NCI-H1694 (cell line): ENCODE measurements at places on chromosomes 11 and 22.

- no peak for DNase-seq
These were observed 17.3 kb upstream of the TREH start for GRCh38 chr11:118696673-118697226.

DNA sequence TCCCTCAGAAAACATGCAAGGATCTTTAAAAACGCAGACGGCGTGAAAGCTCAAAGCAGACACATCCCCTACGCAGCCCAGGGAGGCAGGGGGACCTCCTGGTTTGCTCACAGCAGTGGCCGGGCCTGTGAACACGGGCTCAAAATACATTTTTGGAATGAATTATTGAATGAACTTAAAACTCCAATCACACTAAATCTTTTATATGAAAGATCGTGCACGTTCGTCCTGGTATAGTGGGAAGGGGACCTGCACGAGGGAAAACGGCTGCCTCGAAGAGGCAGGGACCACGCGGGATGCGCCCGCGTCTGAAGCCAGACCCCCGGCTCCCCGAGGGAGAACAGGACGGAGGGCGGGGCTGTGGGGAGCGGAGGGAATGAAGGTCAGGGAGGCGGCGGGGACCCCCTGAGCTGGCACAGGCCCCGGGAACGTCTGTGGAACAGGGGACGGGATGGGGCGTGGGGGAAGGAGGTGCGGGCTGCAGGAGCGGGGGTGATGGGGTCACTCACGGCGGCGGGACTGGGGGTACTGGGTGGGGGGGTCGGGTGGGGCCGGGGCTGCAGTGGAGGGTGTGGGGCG lies 1.3 kb upstream of the PANX2 start:
- no peak for DNase-seq

- DNase-seq, result no peak
These were observed 5.0 kb upstream of the SERHL2 start for GRCh38 chr22:42548597-42549330.

GRCh38 chr22:42855721-42856120 lies 1.4 kb downstream of the ARFGAP3 start:
- DNase-seq, result no peak

GRCh38 chr11:28342716-28343115 lies 234.5 kb downstream of the METTL15 start:
- DNase-seq, result no peak

DNA sequence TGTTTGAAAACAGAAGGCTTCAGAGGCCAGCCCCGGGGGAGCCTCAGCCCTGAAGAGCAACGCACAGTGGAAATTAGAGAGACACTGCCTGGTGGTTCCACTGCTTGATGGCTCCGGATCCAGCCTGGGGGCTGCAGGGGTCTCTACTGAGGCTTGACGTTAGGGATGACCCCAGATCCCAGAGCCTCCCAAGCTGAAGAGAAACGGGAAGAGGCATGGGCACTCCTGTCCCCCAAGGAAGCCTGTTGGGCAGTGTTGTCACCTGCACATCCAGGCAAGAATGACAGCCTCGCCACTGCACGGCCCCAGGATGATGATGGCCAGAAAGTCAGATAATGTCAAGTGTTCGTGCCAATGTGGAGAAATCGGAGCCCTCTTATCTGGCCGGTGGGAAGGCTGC lies 56.8 kb upstream of the FGF3 start:
- no peak for DNase-seq

- DNase-seq, result no peak
These were observed 27.7 kb upstream of the RAB1B start for GRCh38 chr11:66240781-66241136.

DNA sequence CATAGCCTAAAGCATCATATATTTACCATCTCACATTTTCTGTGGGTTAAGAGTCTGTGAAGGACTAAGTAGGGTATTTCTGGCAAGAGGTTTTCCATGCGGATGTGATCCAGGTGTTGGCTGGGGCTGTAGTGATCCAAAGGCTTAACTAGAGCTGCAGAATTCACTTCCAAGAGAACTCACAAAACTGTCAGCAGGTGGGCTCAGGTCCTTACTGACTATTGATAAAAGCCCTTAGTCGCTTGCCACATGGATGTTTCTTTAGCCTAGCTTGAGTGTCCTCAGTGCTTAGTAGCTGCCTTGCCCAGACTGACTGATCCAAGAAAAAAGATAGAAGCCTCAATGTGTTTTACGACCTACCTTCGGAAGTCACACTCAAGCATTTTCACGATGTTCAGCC lies 250.8 kb downstream of the CNTN5 start:
- DNase-seq, result no peak

GRCh38 chr11:7643314-7643713 lies 30.0 kb downstream of the CYB5R2 start:
- no peak for DNase-seq

GRCh38 chr11:35566181-35566580 lies 40.8 kb upstream of the PAMR1 start:
- DNase-seq, result no peak

GRCh38 chr11:67332081-67332691 lies 21.2 kb downstream of the POLD4 start:
- no peak for DNase-seq

DNA sequence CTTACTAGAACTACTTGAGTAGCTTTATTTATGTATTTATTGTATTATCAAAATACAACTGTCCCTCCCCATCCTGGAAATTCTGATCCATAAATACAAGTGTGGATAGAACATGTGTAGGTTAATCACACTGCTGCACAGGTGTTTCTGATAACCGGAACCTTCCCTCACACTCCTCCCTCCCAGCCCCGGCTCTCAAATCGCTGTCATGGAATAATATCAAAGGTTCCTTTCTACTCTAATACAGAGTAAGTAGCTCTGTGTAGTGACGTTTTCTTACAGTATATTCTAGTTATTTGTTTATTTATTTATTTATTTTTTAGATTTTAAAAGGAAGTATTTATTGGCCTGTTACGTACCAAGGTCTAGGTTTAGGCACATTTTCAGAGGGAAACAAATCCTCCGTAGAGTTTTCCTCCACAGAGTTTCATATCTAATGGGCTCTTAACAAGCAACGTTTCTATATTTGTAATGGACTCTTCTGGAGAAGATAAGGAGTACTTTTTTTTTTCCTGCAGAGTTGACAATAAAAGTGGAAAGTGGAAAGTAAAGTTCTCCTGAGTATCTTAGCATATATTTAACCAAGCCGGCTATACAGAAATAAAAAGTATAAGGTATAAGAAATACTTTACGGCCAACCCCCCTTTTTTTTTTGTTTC lies 129.0 kb upstream of the CARD18 start:
- DNase-seq, result no peak

GRCh38 chr11:119889728-119890280 lies 160.8 kb upstream of the NECTIN1 start:
- no peak for DNase-seq

GRCh38 chr11:131867457-131868257 lies 497.2 kb downstream of the NTM start:
- DNase-seq, result no peak

DNA sequence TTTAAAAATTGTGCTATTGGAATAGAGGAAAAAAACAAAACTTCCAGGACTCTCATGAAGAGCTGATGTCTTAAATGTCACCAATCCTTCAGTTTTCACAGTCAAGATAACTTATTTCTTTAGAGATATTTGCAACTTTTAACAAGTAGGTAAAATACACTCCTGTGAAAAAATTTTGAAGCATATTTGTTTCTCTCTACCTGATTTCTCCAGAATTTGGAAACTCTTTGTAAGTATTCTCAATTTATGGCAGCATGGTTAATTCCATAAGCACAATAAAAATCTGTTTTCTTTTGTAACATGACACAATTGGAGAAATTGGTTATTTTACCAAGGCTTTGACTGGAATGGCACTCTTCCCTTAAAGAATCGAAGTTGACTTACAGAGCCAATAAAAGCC lies 4.1 kb downstream of the CASP4 start:
- no peak for DNase-seq
